ENCODE measurements at places on chromosomes 1 and 21.

DNA sequence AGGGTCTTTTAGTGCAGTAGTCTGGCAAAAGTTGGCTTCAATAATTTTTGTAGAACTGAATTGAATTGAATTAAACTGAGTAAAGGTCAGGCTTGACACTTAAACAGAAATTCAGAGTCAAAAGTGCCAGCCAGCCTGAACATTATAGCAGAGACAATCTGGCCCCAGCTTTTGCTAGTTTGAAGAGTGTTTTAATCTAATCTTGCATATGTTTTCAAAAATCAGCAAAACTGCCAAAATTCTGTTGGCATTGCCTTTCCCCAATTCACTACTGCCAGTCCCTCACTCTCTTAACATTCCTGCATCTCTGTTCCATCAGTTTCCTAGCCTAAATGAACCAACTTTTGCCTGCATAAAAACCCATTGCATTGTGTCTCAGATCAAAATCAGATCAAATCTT lies 403.8 kb downstream of the NUF2 start:
- no peak for DNase-seq

DNA sequence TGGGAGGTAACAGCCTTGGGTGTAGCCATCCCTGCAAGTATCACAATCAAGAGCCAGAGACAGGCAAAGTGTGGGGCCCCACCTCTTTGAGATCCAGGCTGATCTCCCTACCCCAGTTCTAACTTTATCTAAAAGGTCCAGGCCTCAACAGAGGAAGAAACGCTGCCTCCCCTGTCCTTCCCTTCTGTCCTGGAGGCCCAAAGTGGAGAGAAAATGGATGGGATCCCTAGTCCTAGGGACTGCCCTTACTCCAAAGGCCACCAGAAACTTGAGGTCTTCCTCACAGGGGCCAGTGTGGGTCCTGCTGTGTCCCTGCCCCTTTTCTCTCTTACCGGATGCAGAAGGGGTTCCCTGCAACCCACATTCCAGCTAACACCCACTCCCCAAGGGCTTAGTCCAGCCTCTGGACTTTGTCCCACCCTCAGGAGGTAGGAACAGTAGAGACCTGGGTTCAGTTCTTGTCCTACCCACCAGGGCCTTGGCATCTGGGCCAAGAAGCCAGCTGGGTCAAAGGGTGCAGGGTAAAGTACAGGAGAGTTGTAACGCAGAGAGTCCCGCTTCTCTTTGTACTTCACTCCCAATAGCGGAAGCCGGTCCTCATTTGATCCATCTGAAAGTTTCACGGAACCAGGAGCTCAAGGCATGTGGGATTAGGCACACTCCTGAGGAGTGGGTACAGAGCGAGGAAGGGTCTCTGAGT lies 1.9 kb downstream of the HDGF start:
- DNase-seq = no peak

- no peak for DNase-seq
Measured at GRCh38 chr1:218985424-218985984, 188.2 kb upstream of the LYPLAL1 start.

GRCh38 chr1:28642056-28642846 lies 616 bp downstream of the TAF12 start:
- DNase-seq = peak; percentile 64

DNA sequence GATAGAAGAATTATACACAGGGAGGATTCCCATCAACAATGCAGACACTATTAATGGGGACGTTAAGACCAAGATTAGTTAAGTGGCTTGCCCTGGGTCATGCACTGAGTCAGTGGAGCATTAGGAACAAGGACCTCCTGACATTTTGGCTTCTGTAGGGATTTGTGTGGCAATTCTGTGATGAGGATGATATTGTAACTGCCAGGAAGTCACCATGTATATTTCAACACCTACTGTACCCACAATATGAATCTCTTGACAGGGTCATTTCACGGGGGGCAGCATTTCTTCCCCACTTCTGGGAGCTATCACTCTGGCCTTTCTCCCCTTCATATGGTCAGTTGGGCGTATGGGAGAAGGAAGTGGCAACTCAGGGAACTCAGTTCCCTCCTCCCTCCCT lies 134.9 kb downstream of the RUNX1 start:
- DNase-seq = no peak

GRCh38 chr1:37663426-37664000 lies 28.8 kb upstream of the CDCA8 start:
- no peak for DNase-seq

DNA sequence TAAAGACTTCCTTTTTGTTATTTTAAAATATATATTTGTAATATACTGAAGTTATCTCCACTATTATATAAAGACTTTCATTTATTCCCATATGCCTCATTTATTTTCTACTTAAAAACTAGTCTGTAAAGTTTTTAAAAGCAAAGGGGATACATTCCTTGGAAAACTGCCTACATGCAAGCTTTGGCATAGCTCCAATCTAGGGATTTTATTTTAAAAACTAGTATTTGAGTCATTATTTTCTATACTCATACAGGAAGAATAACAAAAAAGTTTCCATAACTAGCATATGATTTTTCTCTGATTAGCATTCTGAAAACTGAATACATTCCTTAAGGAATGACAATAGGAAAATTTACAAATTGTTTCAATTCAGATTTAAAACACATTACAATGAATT lies 88.9 kb downstream of the COL24A1 start:
- DNase-seq = no peak

- no peak for DNase-seq
Measured at GRCh38 chr1:57727121-57727520, 303.3 kb upstream of the DAB1 start.

GRCh38 chr1:86487131-86487810 lies 18.5 kb downstream of the CLCA1 start:
- DNase-seq = no peak

DNA sequence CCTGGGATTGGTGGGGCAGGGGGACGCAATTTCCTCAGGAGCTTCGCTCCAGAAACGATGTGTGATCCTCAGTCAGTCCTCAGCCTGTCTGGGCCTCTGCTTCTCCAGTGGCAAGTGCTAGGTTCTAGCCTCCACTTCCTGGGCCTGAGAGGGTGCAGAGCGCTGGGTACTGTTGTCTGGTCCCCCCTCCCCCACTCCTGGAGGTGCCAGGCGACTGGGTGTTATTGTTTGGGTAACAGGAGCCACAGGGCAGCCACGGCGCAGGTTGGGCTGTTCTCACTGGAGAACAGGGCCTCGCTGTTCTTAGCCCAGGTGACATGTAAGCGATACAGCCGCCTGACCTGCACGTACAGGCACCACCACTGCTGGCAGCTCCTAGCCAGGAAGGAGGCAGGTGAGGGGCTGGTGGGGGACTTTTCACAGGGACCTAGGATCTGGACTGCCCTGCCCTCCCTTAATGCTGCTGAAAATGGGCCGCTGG lies 2.1 kb downstream of the RPS6KA1 start:
- no peak for DNase-seq

- DNase-seq = no peak
Measured at GRCh38 chr1:155171836-155172731, 1.0 kb downstream of the KRTCAP2 start.

DNA sequence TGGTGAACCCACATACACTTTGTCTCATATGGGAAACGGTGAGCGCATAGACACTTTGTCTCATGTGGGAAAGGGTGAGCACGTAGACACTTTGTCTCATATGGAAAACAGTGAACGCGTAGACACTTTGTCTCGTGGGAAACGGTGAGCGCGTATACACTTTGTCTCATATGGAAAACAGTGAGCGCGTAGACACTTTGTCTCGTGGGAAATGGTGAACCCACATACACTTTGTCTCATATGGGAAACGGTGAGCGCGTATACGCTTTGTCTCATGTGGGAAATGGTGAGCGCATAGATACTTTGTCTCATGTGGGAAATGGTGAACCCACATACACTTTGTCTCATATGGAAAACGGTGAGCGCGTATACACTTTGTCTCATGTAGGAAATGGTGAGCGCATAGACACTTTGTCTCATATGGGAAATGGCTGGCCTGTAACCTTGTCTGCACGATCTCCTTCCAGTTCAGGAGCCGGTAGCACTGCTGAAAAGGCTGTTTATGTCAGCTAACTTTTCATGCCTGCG lies 50.7 kb upstream of the TRAPPC10 start:
- no peak for DNase-seq

- no peak for DNase-seq
Measured at GRCh38 chr1:5976231-5976630, 16.0 kb downstream of the NPHP4 start.

GRCh38 chr1:99766378-99766800 lies at the start of gene FRRS1:
Gene FRRS1 (minus strand): TSS chr1:99766635. CDS start chr1:99748768, 17,867 bp downstream.
- DNase-seq = peak; percentile 91

GRCh38 chr1:192927496-192927895 lies 118.7 kb downstream of the RGS2 start:
- DNase-seq = no peak

- DNase-seq = no peak
Measured at GRCh38 chr1:7430047-7430608, 341.0 kb upstream of the VAMP3 start.

GRCh38 chr1:39699419-39699818 lies 8.2 kb upstream of the HPCAL4 start:
- DNase-seq = no peak

- DNase-seq = no peak
Measured at GRCh38 chr1:119648620-119649004, 546 bp upstream of the ZNF697 start.

DNA sequence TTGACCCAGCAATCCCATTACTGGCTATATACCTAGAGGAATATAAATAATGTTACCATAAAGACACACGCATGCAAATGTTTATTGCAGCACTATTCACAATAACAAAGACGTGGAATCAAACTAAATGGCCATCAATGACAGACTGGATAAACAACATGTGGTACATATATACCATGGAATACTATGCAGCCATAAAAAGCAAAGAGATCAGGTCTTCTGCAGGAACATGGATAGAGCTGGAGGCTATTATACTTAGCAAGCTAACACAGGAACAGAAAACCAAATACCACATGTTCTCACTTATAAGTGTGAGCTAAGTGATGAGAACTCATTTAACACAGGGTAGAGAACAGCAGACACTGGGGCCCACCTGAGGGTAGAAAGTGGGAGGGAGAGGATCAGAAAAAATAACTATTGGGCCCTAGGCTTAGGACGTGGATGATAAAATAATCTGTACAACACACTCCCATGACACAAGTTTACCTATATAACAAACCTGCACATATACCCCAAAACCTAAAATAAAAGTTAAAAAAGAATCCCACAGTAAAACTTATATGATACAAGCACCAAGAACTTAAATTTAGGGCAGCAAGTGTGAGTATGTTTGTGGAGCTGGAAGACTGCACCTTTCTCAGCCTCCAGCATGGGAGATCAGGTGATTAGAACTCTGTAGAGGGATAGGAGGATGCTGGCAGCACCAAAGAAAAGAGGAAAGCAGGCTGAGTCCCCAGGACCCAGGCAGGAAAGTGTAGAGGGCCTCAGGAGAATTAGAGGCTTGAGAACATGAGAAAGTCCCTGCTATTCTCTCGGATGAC lies 320.8 kb upstream of the USP24 start:
- no peak for DNase-seq

GRCh38 chr1:97764991-97765390 lies 155.8 kb downstream of the DPYD start:
- DNase-seq = no peak

DNA sequence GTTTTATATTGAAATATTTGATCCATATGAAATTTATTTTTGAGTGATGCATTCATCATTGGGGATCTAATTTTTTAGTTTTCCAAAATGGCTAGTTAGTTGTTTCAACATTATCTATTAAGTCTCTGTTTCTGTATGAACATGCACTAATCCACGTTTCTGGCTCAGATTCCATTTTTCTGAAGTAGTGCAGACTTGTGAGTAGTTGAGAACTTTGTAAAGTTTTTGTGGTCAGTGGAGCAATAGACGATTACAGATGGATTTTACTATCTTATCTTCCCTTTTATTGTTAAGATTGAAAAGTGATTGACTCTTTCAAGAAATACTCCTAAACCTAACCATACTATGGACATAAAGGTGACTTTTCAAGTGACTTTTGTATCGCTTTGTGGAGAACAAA lies 16.7 kb downstream of the SOAT1 start:
- no peak for DNase-seq

DNA sequence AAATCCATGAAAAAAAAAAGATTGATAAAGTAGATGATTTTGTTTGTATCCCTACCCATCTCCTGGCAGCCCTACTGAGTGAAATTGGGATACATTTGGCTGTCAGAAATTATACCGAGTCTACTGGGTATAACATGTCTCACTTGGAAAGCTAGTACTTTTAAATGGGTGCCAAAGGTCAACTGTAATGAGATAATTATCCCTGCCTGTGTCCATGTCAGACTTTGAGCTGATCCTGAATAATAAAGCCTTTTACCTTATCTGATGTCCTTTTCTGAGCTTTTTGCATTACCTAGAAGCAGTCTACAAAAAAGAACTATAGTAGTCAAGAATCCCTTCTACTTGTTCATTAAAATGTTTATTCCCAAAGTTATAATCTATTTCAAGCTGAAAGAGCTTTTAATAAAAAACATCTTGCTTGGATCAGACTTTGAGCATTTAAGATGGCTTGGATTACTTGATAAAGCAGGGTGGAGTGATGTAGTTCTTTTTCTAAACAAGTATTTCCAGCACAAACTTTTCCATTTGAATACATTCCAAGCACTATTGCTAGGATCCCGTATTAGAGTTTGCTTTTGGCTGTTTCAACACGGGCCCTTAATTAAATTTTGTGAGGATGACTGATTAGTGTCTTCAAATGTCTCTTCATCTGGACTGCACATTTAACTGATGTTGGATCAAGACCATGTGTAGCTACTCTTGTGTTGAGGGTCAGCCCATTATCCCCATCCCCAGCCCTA lies 69.2 kb downstream of the DTL start:
- DNase-seq = no peak

DNA sequence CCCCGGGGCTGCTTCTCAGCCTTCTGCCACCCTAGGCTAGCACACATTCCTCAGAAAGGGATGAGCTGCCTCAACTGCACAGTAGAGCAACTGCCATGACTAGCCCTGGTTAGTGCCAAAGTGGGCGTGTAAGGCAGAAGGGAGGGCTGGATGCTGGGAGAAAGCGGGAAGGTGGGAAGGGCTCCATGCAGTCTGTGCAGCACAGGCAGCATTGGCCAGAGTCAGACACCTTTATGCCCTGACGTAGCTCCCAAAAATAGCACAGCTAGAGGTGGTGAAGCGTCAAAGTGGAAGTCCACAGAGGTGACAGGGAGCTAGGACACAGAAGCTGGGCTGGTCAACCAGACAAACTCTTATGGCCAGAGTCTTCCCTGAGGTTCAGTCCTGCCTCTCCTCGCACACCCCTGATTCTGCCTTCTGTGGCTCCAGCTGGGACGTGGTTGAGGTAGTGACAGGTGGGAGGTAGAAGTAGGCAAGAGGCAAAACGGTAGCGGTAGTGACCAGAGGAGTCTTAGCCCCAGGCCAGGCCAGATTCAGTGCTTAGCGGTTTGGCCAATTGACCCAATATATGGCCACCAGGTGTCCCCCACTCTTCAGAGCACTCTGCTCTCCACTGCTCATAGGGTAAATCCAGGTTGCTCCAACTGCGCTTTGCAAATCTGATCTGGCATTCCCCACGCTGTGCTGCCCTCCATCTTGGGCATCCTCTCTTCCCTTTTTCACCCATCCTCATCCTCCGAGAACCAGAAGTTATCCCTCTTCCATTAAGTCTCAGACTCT lies 45.6 kb downstream of the DDX20 start:
- DNase-seq = no peak

All from Kasumi-1 (cell line).